ENCODE measurements at places on chromosomes 5 and 9.
A peak's percentile ranks its signal among the peaks of the same experiment; 100 is the strongest.

GRCh38 chr9:132538071-132538470 is 44.3 kb upstream of the BARHL1 start:
- DNase-seq: no peak

GRCh38 chr5:76622076-76622475 is 1.1 kb downstream of the F2RL2 start:
- no peak for DNase-seq

DNA sequence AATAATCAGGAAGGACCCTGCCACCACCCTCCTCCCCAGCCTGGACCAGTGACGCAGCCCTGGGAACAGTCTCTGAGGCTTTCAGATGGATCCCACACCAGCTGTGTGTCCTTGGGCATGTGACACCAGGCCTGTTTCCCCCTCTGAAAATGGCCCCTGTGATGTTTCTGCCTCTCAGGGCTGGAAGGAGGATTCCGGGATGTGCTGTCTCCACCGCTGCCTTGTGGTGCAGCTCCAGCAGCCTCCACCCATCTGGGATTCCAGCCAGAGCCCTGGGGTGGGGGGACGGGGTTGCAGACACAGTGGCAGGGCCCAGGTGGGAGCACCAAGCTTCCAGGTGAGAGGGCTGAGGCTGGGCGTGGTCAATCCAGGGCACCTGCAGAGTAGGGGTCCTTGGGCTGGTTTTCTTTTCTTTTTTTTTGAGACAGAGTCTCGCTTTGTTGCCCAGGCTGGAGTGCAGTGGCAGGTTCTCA is 179.7 kb upstream of the IER5L start:
- DNase-seq: no peak

DNA sequence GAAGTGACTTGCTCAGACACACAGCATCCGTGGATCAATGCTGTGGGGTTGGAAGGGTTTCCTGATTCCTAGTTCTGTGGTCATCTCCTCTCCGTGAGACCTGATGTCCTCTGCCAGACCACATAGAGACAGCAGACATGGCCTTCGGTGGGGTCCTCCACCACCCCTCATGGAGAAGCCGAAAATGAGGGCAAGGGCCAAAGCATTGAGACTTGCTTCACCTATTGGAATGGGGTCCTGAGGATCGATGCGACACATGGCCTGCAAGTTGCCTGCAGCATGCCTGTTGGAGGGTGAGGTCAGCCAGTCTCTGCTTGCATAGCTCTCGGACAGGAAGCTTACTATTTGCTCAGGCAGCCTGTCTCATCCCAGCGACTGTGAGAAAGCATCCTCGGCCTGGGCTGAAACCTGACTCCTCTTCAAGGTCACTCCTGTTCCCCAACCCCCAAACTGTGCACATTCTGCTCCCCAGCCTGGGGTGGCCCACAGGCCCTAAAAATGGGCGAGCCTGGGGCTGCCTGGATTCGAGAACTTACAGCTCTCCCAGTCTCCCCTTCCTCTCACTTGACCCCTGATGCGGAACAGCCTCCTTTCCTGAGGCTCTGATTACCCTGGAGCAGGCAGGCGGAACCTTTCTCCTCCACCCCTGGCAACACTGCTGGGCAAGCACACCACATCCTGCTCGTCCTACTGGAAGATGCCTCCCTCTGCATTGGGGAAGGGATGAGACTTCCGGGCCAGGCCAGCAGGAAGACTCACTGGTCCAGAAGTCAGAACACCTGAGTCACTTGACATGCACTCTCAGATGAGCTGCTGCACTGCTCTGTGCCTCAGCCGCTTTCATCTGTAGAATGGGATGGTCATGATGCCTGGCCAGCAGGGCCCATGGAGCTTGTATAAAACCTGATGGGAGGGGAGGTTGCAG is 186.9 kb downstream of the RGS3 start:
- no peak for DNase-seq

GRCh38 chr5:132501961-132502931 is 11.7 kb upstream of the IRF1 start:
- no peak for DNase-seq

DNA sequence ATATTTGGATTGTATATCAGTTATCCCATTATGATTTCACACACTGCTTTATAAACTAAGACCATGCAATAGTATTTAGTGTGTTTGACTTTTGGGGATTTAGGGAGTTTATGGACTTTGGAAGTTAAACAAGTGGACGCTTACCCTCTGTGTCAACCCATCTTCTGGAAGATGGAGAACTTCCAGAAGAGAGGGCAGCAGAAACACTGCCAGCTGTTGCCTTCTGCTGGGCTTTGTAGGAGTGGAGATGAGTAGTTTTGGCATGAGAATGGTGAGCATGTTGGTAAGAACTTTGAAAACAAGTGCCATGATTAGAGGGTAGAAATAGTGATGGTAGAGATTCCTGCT is 2.2 kb downstream of the DNAJC25 start:
- no peak for DNase-seq

DNA sequence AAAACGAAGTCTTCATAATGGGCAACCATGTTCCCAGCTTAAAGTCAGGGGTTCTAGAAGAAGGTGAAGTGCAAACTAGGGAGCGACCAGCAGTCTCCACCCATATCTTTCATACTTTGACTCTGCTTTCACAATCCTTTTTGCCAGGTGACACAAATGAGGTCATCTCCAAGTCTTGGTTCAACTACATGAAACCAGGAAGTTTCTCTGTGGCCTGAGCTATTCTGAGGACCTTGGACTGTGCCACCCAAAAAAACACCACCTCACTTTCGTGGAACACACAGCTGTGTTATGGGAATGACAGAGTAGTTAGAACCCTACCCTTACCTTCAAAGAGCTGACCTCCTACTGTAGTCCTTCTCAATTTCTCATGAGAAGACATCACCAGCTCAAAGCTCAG is 309.2 kb downstream of the AGTPBP1 start:
- no peak for DNase-seq

DNA sequence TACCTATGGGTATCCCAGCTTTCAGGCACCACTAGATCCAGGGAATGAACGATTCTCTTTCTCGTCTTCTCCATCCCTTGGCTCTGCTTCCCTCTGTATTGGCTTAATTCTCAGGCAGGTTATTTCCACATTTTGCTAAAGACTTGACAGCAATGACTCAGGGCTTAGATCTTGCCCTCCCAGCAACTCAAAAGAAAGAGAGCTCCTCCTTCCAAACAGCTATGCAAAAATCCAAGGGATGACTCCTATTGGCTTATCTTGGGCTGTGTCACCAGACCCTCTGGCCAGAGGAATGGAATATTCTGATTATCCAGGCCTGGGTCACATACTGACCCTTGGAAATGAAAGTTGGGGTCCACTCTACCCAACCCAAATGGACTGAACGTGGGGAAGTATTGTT is 270.2 kb downstream of the NTRK2 start:
- DNase-seq: no peak

DNA sequence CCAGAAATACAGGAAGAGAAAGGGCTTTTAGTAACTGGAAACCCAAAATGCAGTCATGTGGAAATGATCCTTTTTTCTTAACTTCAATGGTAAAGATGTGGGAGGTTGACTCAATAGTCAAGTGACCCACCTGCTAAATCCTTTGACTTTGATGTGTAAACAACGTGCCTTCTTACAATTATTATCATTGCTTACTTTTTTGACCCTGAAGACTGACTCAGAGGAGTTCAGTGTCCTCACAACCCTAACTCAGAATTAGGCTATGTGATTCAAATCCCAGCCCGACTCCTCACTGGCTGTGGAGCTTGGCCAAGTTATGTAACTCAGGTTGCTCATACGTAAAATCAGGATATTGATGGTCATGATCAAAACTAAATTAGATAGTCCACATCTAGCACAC is 27.9 kb downstream of the ANXA1 start:
- DNase-seq: no peak

DNA sequence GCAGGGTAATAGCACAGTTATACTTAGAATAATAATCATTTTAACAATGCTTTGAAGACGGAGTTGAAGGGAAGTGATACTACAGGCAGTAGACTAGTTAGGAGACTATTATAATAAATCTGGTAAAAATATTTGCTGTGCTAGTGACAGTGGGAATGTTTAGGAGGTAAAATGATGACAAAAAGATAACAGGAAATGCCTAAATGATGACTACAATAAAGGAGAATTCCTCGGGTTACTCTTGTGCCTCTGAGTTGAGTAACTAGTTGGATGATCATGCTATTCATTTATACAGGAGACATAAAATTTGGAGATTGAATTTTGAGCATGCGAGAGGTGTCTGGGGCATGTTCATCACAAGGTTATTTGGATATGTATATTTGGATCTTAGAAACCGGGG is 32.2 kb upstream of the PAM start:
- DNase-seq: no peak

GRCh38 chr9:36132086-36132485 is 4.4 kb upstream of the GLIPR2 start:
- DNase-seq: no peak

DNA sequence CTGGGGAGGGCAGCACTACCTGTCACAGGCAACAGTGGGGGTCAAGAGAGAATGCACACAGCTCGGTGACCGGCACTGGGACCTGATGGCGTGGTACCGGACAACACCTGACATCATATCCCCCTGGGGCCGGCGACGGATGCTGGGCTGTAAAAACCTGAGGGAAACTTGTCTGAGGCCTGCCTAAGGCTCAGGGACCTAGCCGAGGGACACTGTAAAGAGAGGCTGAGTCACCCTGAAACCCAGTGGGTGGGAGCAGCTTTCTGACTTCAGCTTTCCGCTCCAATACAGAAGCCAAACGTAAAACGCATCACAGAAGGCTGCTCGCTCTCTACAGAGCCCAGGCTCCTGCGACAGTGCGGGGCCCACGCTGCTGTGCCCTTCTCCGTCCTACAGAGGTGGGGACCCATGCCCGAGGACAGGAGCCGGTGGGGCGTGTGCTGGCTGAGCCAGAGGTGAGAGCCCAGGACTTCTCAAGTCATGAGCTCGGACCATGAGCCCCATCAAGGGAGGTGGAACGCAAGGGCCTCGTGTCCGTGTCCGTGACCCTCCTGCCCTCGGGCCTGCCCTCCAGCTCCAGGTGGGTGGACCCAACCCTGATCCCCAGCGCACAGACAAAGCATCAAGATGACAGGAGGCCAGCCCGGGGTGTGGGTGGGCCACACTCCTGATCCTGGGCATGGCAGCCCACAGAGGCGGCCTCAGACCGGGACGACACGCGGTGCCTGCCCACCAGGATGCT is 5.3 kb downstream of the RALGDS start:
- DNase-seq: no peak

GRCh38 chr5:118551716-118552115 is 436.6 kb downstream of the DTWD2 start:
- DNase-seq: no peak

GRCh38 chr9:137272241-137273094 is 5.1 kb upstream of the TOR4A start:
- no peak for DNase-seq

- peak; percentile 51 for DNase-seq
Observed at GRCh38 chr5:132776131-132776937, 705 bp downstream of the SEPTIN8 start.

DNA sequence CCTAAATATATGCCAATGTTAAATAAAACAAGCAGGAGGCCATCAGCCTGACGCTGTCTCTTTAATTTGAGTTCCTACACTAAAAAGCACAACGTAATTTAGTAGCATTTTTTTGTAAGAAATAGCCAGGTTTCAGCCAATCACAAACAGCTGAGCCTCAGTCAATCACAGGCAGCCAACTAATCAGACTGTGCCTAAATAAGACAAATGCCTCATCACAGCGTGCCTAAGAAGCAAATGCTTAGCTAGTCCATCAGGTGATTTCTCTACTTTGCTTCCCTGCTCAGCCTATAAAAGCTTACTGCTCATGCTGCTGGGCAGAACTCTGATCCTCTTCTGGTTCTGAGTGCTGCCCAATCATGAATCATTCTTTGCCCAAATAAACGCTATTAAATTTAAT is 38.3 kb upstream of the RORB start:
- no peak for DNase-seq

DNA sequence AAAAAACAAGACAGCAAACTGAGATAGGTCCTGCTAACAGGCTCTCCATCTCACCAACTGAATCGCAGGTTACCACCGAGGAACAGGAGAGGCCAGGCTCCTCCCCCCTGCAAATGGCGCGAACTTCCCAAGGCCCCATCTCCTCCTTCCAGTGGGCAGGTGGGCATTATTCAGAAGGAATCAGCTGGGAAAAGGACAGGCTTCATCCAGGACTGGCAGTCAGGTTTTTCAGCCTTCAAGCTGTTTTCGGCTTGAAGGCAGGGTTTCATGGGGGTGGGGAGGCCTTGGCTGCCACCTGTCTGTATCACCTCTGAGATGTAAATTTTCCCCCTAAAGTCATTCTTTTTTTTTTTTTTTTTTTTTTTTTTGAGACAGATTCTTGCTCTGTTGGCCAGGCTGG is 79.4 kb downstream of the SFXN1 start:
- no peak for DNase-seq

DNA sequence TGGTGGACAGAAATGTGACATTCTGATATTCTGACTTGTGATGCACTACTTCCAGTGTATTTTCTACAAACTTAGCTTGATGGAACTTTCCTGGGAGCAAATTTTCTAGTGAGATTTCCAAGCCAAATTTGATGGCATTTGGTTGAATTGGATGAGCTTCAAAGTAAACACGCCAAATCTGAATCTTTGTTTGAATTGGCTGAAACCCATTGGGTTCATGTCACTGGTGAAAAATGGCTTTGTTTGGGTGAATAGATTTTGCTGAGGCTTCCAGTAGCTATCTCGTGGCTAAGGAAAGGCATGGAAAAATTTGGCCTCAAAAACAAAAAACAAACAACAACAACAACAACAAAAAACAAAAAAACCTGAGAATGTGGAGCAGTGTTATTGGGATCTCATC is 271.1 kb upstream of the RPS23 start:
- DNase-seq: no peak

DNA sequence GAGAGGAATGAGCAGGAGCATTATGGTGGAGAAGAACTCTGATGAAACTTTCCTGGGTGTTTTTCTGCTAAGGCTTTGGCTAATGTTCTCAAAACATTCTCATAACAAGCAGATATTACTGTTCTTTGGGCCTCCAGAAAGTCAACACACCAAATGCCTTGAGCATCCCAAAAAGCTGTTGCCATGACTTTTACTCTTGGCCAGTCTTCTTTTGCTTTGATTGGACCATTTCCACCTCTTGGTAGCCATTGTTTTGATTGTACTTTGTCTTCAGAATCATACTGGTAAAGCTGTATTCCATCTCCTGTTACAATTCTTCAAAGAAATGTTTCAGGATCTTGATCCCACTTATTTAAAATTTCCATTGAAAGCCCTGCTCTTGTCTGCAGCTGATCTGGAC is 139.6 kb downstream of the MAN2A1 start:
- no peak for DNase-seq

GRCh38 chr9:10339152-10339551 is 273.6 kb downstream of the PTPRD start:
- DNase-seq: no peak

DNA sequence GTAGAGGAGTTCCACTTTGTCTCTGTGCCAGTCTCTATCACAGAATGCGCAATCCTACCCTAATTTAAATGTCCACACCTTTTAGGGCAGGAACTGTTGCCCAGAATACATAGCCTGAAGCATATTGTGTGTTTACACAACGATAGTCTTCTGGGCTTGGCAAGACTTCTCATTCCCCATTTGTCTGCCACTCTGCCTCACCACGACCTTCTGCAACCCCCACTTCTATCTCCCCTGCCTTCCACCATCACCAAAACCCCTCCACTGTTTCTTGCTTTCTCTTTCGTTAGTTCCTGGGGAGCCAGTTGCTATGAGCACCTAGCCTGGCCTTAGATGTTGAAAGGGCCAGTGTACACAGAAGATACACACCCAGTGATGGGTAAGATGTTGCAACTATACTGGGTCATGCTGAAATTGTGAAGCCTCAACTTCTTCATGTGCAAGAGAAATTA is 883 bp upstream of the RNF145 start:
- DNase-seq: peak; percentile 28

Measured in hematopoietic multipotent progenitor cell treated with erythropoietin and hydrocortisone succinate and interleukin-3 and kit ligand, for 8 days (in vitro differentiated cells).